ENCODE measurements at places on chromosomes 12 and 14.

GRCh38 chr12:75913502-75914351 lies 117.8 kb downstream of the PHLDA1 start:
- no peak for DNase-seq

DNA sequence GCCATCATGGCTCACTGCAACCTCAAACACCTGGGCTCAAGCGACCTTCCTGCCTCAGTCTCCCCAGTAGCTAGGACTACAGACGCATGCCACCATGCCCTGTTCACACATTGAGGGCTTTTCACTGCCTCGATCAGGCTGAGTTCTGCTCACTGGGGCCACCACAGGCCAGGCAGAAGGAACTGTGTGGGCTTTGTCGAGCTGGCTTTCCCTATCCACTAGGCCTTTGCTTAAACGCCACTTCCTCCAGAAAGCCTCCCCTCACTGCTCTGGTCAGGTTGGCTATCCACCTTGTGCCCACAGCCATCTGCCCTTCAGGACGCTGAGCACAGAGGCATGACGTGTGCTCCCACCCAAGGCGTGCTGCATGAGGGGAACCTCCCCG lies 45.2 kb downstream of the MLXIP start:
- no peak for DNase-seq

DNA sequence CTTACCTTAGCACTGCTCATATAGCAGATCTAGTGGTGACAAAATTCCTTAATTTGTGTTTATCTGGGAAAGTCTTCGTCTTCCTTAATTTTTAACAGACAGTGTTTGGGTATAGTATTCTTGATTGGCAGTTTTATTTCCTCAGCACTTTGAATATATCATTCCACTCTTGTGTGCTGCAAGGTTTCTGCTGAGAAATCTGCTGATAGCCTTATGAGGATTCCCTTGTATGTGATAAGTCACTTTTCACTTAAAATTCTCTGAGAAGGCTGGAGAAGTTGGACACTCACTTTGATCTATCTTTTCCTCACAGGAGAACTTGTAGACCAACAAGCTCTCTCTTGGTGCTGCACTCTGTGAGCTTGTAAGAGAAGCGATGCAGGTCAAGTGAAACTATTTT lies 306.1 kb upstream of the RTL1 start:
- no peak for DNase-seq

DNA sequence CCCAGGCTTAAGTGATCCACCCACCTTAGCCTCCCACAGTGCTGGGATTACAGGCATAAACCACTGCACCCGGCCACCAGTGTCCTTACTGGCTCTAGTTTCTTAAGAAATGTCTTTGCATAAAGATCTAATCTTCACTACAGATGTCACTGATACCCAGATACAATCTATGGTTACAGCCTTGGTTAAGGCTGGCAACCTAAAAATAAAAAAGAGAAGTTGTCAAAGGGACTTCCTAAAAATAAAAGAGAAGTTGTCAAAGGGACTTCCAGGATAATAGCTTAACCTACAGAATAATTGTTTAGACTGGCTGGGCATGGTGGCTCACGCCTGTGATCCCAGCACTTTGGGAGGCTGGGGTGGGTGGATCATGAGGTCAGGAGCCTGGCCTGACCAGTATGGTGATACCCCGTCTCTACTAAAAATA lies 27.6 kb downstream of the ETFBKMT start:
- DNase-seq: no peak

DNA sequence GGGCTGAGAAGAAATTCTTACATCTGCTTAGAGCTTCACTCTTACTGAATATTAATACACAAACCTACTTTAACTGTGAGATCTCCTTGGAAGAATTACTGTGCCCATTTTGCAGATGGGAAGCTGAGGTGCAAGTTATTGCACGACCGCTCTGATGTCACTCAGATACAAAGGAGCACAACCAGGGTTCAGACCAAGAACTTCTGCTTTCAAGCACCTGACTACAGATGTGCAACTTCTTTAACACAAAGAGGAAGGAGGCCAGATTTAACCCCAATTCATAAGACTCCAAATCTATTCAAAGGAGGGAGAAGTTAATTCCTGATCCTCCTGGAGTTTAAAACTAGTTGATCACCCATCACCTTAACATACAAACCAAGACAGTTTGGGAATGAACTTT lies 232.6 kb downstream of the VRK1 start:
- no peak for DNase-seq

- DNase-seq: peak; percentile 11
These were observed 232.0 kb downstream of the GRIN2B start for GRCh38 chr12:13749389-13749788.

DNA sequence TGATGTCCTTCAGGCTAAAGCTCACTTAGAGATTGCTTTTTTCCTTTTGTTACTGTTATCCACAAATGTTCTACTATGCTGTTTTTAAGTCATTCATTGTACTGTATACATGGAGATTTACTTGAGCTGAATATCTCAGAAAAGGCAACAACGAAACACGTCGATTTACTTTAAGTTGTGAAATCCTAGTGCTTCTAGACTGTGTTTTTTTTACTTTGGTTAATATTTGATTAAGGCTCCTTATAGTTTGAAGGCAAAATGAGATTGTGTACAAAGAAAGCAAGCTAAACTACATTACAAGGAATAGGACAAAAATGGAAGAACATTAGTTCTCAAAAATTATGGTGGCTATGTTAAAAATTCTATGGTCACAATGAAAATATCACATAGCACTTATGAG lies 114.5 kb downstream of the SLC35F4 start:
- no peak for DNase-seq

DNA sequence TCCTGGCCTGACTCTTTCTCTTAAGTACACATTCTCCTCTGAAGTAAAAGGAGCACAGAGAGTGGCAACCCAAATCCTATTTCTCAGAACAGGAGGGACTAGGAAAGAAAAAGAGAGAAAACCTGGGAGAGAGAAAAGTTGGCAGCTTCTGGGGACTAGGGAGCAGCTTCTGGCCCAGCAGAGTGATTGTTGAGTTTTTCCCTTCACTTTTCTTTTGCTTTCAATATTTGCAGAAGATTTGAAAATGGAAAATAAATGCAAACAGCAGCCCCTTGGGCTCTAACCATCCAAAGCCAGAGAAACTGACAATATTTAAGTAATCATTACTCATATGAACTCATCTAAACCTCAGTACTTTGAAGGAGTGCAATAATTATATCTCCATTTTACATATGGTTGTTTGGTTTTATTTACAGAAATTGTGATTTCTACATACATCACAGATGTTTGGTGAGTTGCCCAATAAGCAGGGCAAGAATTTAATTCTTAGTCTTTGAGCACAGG lies 28.8 kb upstream of the IGF1 start:
- DNase-seq: no peak

- no peak for DNase-seq
These were observed 11.2 kb downstream of the PDE6H start for GRCh38 chr12:14984036-14984435.

- no peak for DNase-seq
These were observed 349.5 kb downstream of the C12orf75 start for GRCh38 chr12:105679982-105680381.

GRCh38 chr12:96172981-96173380 lies 21.2 kb upstream of the ELK3 start:
- no peak for DNase-seq

GRCh38 chr14:63867933-63868921 lies 15.4 kb downstream of the SYNE2 start:
- DNase-seq: no peak

DNA sequence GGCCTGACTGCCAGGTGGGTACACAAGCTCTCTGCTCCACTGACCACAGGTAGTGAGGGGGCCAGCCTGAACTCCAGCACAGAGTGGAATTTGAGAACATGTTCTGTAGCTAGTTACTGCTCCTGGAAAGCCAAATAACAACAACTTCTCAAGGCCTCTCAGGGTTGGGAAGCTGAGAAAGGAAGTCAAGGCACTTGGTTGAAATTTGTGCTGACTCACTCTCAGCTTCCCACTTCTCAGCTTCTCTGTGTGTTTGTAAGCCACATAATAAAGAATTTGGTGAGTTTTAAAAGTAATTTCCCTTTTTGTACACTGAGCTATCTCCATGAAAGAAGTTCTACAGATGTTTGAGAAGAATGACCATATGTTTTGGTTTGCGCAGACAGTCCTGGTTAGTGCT lies 234.9 kb downstream of the KTN1 start:
- DNase-seq: no peak

DNA sequence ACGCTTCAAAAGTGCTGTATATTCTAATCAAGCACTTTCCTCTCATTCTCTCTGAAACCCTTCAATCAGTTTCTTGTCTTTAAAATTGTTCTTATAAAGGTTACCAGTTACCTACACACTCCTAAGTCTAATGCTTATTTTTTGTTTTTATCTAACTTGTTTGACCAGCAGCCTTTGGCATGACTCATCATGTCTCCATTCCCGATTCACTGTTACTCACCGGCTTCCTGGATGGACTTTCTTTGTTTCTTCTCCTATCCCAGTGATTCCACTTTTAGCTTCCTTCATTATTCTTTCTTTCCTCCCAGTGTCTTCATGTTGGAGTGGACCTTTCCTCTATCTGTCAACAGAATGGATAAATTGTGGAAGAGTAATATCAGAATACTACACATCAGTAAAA lies 368.6 kb upstream of the CCDC196 start:
- no peak for DNase-seq

DNA sequence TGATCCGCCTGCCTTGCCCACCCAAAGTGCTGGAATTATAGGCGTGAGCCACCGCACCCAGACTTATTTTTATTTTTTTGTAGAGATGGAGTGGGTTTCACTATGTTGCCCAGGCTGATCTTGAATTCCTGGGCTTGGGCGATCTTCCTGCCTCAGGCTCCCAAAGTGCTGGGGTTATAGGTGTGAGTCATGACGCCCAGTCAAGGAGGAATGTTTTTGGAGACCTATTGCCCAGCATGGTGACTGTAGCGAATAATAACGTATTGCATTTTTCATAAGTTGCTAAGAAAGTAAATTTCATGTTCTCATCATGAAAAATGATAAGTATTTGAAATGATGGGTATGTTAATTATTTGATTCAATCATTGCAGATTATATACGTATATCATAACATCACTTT lies 46.5 kb downstream of the TEAD4 start:
- no peak for DNase-seq

GRCh38 chr12:57091638-57092528 lies 3.0 kb downstream of the NAB2 start:
- no peak for DNase-seq

DNA sequence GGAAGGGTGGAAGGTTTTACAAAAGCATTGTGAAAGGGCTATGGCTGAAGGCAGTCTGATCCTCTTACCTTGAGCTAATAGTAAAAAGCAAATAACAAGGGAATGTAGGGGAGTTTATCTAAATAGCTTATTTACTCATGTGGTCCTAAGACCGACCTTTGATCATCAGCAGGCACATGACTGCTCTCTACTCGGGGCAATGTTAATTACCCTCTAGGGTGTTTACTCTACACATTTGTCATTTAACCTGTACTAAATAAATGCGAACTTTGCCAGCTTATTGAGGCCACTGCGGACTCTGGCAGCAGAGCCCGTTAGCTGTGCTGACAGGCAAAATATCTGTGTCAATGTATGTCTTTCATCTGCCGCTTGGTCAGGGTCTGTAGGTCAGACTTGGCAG lies 768.3 kb upstream of the ATXN7L3B start:
- DNase-seq: no peak

DNA sequence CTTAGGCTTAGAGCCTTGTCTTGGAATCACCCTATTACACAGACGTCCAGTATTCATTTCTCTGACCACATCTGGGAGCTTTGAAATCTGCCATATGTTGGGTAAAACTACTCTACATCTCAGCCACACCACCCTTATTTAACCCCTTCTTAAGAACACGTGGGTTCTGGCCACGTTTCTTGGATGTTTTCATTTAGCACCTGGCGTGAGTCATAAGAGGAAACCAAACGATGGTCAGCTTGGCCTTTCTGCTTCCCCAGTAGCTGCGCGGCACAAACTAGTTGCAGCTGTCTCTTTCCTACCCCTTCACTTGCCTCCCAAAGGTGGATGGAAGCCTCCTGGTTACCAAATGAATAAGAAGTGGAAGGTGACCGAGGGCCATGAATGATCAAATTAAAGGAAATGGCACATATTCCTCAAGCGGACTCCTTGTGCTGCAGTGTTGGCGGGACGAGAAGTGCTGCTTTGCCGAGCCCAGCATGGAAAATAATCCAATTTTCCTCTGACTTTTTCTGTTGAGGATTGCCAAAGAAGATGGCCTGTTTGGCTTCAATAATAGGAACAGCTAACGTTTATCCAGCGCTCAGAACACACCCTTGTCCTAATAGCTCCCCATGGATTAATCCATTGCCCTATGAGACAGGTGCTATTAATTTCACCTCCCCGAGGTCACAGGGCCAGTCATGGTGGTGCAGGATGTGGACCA lies 154.1 kb downstream of the ZNF664 start:
- no peak for DNase-seq

DNA sequence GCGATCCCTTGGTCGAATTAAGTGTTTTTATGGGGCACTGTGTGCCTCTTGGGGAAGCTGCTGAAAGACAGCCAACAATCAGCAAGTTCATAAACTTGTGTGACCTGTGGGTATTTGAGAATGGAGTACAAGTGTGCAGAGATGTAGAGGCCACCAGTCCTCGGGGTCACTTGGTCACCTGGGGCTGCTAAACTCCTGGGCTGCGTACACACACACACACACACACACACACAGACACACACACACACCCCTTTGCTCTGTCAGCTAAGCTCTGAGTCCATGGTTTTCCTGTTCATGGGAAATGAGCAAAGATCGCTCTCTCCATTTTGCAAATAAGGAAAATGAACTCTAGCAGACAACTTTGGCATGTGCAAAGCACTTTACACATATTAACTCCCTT lies 24.5 kb downstream of the DYRK4 start:
- DNase-seq: no peak

GRCh38 chr14:84809158-84809557 lies 720.8 kb upstream of the FLRT2 start:
- DNase-seq: no peak

GRCh38 chr12:78340406-78340805 lies 509.7 kb downstream of the NAV3 start:
- DNase-seq: no peak

DNA sequence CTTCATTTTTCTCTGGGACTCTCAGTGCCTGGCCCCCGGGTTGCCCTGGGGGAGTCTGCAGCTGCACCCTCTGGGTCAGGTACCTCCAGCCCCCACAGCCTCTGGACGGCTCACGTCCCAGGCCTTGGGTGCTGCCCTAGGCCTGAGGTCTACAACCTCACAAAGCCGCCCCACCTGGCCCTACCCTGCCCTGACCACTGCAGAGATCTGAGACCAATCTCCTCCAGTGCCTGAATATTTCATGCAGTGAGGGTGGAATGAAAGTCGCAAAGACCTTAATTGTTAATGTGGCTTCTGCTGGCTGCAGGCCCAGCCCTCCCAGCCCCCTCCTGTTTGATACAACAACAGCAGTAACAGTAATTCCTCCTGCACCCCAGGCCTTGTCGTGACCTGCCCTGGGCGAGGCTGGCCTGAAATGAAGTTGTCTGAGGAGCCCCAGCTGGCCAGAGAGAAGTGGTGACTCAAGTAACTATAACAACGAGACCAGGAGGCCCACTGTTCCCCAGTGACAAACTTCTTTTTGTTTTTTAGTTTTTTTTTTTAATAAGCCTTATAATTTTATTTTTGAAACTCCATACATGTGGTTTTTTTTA lies 8.8 kb upstream of the CCDC85C start:
- no peak for DNase-seq
